Body of pancreas (tissue), 4 donors: ENCODE measurements at places on chromosomes 5 and 9. TPM values are rescaled to one million over a fixed set of nuclear protein-coding genes. Genes with fewer than 3 reads are reported as not detected.

GRCh38 chr5:124726631-124727362 is 19.6 kb downstream of the ZNF608 start:
- H3K4me1 ChIP-seq: peaks cover 43% of the 10 kb centered on the region
- H3K27ac ChIP-seq: no peak overlapping the region
- no peaks in the 10 kb centered on the region for H3K27me3 ChIP-seq

The SNCAIP gene
- 1.3 TPM for total RNA-seq

The PCDHGA6 gene
- total RNA-seq: 11.2 TPM

DNA sequence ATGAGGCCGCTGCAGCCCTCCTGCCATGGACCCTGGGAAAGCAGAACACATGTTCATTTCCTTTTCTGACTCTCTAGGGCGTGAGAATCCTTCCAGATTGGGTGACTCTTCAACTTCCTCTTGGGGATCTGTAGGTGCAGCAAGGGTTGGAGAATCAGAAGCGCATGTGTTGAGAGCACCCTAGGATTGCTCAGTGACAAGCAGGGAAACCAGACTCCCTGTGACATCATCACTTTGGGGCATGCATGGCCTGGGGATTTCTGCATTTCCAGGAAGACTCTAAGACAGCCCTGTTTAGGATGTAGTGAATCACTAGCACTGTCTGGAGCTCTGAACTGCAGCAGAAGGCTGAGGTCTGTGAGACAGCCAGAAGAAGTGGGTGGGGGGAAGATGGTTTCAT is 15.1 kb upstream of the LCP2 start:
- no peak for DNase-seq
- no peak overlapping the region for H3K27ac ChIP-seq
- H3K27me3 ChIP-seq: no peaks in the 10 kb centered on the region
- no peak overlapping the region for H3K4me3 ChIP-seq
- H3K36me3 ChIP-seq: no peaks in the 10 kb centered on the region
- no peaks in the 10 kb centered on the region for H3K4me1 ChIP-seq
